ENCODE measurements at places on chromosomes 5 and 9.

DNA sequence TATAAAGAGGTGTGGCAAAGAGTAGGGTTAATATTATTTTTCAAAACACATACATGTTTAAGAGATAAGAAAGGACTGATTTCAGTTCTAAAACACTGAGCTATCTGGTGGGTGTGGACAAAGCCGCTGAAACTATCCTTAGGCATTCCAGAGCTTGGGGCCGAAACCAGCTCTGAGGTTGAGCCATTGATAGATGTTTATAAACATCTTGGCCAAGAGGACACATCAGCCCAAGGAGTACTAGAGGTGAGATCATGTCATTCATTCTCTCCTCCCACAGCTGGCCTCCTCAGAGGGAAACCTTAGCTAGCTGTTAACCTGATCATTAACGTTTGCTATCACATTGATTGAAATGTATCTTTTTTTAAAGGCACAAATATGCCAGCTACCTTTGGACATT is 89.9 kb downstream of the NLN start:
- DNase-seq, result no peak

GRCh38 chr9:128124873-128125579 is 2.5 kb downstream of the PTGES2 start:
- no peak for DNase-seq

GRCh38 chr9:76290555-76290954 is 103.7 kb downstream of the RFK start:
- DNase-seq, result no peak

GRCh38 chr5:177432143-177432838 is 5.8 kb downstream of the GRK6 start:
- no peak for DNase-seq

DNA sequence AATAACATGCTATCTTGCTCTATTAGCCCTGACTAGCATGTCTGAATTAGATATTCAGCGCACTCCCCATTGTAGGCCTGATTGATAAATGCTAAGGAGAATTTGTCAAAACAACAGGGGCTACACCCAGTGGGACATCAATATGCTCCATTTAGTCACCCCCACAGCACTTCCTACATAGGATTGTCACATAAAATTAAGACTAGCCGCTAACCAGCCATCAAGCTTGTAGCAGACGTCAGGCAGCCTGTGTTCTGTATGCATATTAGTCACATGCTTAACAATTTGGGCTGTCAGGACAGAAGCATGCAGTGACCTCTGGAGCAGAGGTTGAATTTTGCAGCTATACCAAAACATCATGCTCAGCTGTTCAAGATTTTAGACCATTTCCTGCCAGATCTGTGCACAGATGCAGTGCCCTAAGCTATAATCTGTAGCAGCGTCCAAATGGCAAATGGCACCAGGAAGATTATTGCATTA is 197.4 kb upstream of the ISL1 start:
- no peak for DNase-seq

GRCh38 chr9:97132865-97133264 is 93.9 kb upstream of the CTSV start:
- no peak for DNase-seq

DNA sequence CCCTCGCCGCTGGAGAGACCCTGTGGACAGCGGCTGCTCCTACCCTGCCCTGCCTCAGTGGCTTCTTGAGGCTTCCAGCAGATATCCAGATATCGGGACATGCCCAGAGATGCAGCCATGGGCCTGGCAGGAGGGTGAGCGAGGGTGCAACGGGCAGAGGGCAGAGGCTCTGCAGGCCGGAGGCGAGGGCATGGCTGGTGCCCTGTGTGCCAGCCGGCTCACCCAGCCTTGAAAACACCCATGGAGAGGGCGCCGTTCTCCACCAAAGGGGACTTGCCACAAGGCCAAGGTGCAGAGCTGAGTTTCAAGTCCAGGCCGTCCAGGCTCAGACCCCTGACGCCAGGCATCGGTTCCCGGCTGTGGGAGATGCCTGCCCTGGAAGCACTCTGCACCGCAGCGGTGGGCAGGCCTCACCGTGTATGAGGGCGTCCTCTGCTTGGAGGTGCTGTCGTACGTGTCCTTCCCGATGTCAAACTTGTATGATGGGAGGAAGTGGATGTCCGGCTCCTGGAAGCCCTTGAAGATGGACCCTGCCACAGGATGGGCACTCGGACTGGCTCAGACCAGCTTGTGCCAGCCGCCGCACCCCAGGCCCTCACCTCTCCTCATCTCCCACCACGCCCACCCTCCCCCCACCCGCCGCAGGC is 8.9 kb downstream of the INPP5E start:
- DNase-seq, result no peak

DNA sequence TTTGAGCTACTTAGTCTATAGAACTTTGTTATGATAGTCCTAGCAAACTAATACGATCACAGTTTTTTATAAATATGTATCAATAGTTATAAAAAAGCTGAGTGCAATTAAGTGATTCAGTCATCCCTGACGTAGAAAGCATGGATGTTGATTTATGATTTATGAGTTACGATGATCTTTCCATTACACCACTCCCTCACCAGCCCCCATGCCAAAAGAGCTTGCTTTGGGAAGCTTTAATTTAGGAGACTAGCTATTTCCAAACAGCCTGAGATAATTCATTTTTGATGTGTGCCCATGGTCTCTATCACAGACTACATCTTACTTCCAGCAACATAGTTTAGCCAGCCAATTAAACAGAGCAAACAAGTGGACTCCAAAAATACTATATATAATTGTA is 256.8 kb downstream of the GABRG2 start:
- no peak for DNase-seq

- no peak for DNase-seq
Measured at GRCh38 chr9:77783518-77783917, 135.4 kb upstream of the GNA14 start.

DNA sequence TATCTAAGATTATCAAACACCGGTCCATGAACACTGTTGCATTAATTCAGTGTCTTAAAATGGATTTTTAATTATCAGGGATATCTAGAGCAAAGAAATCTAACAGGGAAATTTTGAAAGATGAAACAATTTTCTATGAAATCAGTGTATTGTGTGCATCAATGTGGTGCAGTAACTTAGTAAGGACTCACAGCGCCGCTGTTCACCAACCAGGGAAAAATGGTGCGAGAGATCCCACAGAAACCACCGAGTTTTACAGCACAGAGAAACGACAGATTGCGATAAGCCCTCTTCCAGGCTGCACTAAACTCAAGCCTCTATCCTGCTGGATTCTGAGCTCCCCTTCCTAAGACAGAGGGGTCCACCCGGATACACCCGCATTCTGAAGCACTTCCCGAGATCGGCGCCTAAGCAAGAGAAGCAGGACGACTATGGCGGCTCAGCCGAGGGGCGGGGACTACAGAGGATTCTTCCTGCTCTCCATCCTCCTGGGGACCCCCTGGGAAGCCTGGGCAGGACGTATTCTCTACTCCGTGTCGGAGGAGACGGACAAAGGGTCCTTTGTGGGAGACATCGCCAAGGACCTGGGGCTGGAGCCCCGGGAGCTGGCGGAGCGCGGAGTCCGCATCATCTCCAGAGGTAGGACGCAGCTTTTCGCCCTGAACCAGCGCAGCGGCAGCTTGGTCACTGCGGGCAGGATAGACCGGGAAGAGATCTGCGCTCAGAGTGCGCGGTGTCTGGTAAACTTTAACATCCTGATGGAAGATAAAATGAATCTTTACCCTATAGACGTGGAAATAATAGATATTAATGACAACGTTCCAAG is at the start of gene PCDHGA7:
TSS of gene PCDHGA7 (plus strand) at position 274 of the 826 bp plus-strand sequence. CDS start at position 432, 158 bp downstream.
- no peak for DNase-seq

DNA sequence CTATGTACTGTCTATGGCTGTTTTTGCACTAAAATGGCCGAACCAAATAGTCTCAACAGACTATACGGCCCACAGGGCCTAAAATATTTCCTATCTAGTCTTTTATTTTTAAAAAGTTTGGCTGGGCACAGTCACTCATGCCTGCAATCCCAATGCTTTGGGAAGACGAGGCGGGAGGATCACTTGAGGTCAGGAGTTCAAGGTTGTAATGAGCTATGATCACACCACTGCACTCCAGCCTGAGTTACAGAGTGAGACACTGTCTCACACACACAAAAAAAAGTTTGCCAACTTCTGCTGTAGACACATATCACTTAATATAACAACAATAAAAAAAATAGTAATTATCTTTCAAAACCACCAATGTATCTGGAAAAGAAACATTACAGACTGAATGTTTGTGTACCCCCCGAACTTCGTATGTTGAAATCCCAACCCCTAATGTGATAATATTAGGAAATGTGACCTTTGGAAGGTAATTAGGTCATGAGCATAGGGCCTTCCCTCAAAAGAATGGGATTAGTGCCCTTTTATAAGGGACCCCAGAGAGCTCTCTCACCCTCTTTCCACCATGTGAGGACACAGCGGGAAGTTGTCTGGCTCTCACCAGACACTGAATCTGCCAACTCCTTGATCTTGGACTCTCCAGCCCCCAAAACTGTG is 53.5 kb upstream of the HK3 start:
- DNase-seq, result no peak

DNA sequence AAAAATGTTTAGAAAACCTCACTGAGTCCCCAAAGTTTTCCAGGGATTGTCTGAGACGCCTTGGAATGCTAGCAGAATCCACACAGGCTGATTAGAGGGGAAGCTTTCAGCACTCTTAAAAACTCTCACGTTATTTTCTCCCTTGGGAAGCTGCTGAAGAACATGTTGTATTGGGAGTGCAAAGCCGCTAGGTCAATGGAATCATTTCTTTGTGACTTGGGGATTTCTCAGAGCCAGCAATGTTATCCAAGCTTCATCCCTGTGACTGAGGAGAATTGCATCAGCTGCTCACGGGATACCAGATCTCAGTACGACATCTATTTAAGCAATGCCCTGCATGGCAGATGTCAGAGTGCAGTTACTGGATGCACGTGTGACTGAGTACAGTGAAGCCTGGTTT is 426.4 kb upstream of the MPDZ start:
- DNase-seq, result no peak

GRCh38 chr9:109717342-109717741 is 62.7 kb upstream of the PALM2AKAP2 start:
- no peak for DNase-seq

DNA sequence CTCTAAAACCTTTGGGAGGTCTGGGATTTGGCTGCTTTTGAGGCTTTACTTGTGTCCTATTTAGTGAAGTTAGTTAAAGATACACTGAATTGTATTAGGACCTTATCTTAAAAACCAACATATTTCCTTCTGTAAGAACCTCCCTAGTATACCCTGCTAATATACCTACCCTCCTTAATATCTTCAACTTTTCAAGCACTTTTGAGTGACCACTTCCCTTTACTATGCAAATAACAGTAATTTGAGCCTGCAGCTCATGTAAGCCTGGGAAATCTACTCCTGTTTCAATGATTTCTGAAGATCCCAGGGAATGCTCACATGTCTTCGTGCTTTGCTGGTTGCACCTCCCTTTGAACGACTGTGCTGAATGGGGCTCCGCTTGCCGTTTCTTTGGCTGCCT is 358.5 kb downstream of the YTHDC2 start:
- DNase-seq, result no peak

DNA sequence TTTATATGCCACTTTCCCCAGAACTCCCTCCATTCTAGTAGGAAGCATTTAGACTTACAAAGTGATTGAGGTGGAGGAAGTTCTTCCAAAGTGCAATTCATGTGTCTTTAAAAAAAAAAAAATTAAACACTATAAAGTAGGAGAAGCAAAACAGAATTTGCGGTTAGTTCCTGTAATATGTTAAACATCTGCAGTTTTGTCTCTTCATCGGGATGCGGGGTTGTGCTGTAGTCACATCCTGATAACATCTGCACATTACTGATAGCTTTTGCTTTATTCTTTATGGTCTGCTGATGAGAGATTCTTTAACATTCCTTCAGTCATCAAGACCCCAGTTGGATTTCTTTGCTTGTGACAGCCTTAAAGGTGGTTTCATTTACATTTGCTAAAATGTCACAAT is 694.3 kb downstream of the NR2F1-AS1 start:
- DNase-seq, result no peak

- no peak for DNase-seq
Measured at GRCh38 chr9:74824654-74825053, 63.1 kb downstream of the TRPM6 start.

DNA sequence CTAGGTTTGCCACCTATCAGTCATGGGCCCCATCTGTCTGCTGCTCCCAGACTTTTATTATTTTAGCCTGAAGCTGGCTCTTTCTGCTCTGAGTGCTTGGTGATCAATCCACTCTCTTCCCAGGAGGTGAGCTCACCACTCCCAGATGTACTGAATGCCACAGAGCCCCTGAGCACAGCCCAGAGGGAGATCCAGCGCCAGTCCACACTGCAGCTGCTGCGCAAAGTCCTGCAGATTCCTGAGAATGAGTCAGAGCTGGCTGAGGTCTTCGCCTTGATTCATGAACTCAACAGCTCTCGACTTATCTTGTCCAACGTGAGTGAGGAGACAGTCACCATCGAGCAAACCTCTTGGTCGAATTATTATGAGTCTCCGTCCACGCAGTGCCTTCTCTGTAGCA is 36.0 kb downstream of the HMGXB3 start:
- no peak for DNase-seq

- no peak for DNase-seq
Measured at GRCh38 chr9:90801241-90801972, at the start of gene SYK. Gene SYK, plus strand, starts transcription at chr9:90801819. Its CDS starts 42,080 bp downstream, at chr9:90843899.

GRCh38 chr9:117664419-117664818 is 39.8 kb upstream of the TLR4 start:
- DNase-seq, result no peak

DNA sequence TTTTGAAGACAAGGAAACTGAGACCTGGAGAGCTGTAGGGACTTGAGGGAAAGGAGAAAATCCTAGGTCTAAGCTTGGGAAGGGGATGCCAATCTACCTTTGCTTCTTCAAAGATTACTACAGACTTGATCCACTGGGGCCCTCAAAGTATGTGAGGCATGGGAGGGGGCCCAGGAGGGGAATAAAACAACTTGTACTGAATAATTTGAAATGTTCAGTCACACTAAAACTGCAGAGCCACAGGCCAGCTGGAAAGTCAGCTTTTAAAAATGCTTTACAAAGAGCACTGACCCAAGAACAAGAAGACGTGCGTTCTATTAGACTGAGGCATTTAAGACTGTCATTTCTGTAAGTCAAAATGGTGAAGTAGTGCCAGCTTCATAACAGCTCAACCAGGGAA is 13.6 kb downstream of the IL33 start:
- DNase-seq, result no peak

DNA sequence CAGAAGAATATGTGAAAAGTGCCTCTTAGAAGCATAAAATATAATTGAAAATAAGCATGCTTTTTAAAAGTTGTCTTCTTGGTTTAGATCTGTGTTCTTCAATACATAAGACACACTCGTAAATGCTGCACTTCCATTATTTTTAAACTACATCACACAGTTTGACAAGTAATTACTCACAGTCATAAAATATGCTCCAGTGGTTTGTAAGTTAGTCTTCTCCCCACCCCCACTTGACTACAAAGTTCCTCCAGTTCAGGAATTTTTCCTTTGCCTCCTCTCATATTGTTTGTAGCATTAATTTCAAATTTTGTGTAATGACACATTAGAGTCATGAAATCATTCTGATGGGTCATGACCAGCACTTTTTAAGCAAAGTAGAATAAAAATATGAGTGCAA is 60.3 kb upstream of the PTGER4 start:
- DNase-seq, result no peak

GRCh38 chr5:141832131-141832530 is 46.1 kb downstream of the PCDH1 start:
- no peak for DNase-seq

GRCh38 chr9:129803676-129804060 is 684 bp downstream of the TOR1B start:
- DNase-seq, result no peak

- no peak for DNase-seq
Measured at GRCh38 chr5:150577378-150578139, 62.9 kb upstream of the SYNPO start.
